ENCODE measurements at places on chromosomes 4 and X.

GRCh38 chrX:12319003-12319519 is 180.8 kb downstream of the FRMPD4 start:
- DNase-seq: no peak

GRCh38 chr4:81650606-81651242 is 179.0 kb upstream of the RASGEF1B start:
- no peak for DNase-seq

- DNase-seq: no peak
Observed at GRCh38 chr4:120636120-120636630, 286.4 kb downstream of the PRDM5 start.

GRCh38 chr4:82519072-82519471 is 42.7 kb downstream of the TMEM150C start:
- DNase-seq: no peak

GRCh38 chr4:154073107-154073822 is 284.4 kb upstream of the SFRP2 start:
- no peak for DNase-seq

- DNase-seq: no peak
Observed at GRCh38 chrX:7444967-7445366, 297.0 kb upstream of the PUDP start.

DNA sequence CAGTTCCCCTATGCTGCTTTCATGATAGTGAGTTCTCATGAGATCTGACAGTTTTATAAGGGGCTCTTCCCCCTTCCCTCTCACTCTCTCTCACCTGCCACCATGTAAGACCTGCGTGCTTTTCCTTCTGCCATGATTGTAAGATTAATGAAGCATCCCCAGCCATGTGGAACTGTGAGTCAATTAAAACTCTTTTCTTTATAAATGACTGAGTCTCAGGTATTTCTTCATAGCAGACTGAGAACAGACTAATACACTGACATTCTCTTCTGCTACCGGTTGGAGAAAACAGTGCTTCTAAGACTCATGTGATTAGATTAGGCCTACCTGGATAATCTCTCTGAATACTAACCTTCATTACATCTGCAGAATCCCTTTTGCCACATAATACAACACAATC is 45.4 kb upstream of the TRPC5OS start:
- DNase-seq: no peak

DNA sequence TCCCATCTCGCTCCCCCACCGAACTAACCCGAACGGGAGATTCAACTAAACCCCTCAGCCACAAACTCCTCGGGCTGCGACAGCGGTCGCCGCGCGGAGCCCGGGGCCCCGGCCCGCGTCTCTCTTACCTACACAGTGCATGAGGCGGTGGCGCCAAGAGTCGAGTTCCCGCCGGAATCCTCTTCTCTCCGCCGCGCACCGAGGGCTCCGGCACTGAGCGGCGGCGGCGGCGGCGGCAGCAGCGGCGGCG is 160 bp downstream of the LCORL start:
- no peak for DNase-seq

- DNase-seq: no peak
Observed at GRCh38 chrX:150644422-150644821, 48.8 kb upstream of the MTMR1 start.

- DNase-seq: no peak
Observed at GRCh38 chr4:87360338-87360935, 30.6 kb downstream of the HSD17B11 start.

DNA sequence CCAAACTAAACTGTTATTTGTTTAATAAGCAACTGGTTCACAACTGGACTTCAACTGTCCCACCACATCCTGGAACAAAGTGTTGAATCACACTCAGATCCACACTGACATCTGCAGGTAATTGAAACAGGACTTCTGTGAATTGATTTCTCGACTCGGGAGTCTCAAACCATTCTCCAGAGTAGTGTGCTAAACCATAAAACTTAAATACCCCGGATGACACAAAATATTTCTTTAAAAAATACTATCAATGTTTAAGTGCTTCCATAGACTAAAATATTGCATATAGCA is 95.4 kb upstream of the PLAC1 start:
- DNase-seq: no peak

GRCh38 chrX:87299563-87300160 is 217.9 kb upstream of the KLHL4 start:
- no peak for DNase-seq

DNA sequence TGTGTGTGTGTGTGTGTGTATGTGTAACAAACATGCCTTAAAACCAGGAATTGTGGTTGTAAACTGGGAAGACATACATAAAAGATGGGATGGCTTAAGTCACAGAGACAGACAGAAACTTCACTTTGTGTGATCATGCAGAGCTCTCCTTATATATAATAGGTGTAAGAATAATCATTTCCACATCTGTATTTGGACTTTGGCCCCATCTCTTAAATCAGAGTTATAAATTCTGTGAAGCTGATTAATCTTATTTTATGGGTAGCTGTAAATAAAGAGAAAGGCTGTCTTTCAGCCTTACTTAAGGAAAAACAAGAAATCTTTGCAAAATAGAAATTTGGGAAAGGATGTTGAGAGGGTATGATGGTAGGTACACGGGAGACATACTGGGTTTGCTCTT is 174.6 kb upstream of the PITX2 start:
- no peak for DNase-seq

DNA sequence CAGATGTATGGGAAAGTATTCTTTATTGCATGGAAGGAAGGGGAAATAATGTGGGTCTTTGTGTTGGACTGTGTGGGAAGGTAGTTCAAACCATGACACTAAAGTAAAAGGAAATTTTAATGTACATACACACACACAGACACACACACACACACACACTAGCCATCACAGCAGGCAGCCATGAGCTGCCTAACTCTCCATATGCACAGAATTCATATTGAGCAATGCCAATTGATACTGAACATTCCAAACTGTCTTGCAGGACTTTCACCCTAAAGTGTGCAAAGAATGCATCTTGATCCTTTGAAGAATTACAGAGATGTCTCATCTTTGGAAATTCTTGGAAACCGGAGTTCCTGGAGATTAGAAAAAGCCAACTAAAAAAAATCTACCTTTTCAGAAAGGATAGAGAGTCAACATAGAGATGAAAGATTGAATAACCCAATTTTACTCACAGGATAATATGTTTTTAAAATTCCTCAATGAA is 120.6 kb upstream of the MBNL3 start:
- no peak for DNase-seq

- no peak for DNase-seq
Observed at GRCh38 chrX:126300401-126300800, 134.3 kb upstream of the DCAF12L2 start.

GRCh38 chrX:41377624-41378023 is 43.7 kb downstream of the DDX3X start:
- no peak for DNase-seq

GRCh38 chrX:150897421-150898320 is 797 bp downstream of the CD99L2 start:
- DNase-seq: no peak

- DNase-seq: no peak
Observed at GRCh38 chrX:65993332-65993731, 46.5 kb downstream of the VSIG4 start.

GRCh38 chr4:186297013-186297645 is 31.1 kb downstream of the F11 start:
- no peak for DNase-seq

- no peak for DNase-seq
Observed at GRCh38 chrX:17511556-17511955, 136.6 kb downstream of the NHS start.

DNA sequence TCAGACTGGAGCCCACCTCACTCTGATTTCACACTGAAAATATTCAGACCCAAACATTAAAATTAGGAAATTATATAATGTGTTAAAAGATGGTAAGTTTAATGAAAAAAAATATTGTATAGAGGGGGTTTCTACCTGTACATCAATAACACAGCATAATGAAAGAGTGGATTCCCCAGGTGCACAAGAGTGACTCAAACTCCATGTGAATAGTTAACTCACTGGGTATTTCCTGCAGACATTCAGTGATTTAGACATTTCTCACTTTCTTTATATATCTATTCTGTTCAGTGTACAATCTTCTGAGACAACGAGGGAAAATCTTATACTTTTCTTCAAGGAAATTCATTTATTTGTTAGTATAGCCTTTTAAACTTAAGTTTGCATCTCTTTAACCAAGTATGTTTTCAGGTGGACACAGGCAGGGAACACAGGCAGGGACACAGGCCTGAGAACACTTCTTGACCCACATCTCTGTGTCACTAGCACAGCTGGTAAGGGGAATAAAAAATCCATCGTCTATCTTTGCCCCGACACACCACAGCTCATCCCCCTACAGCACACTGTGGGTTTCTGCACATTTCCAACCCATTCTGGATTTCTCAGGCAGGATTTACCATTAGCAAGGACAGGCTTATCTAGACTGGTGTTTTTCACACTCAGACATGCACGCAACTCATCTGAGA is 525.5 kb upstream of the BOD1L1 start:
- no peak for DNase-seq
